NCI-H2107 (cell line): ENCODE measurements at places on chromosomes 7 and 10.

DNA sequence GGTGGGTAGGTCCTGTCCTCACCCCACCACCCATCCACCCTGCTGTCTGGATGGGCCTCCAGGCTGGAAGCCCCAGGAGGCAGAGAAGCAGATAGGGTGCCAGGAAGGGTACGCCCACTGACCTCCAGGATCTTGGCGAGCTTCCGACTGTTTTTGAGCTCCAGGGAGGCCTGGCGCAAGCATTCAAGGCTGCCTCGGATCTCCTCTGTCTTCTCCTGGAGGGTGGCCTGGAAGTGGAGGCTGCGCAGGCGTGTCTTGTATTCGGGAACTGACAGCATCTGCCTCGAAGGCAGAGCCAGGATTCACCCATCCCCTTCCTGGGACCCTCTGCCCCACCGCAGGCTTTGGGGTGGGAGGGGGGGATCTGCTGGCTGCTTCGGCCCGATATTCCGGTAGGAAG is 48.4 kb downstream of the GRID2IP start:
- no peak for DNase-seq

GRCh38 chr10:110815354-110816004 is 56.2 kb upstream of the PDCD4 start:
- DNase-seq: no peak

- DNase-seq: no peak
Measured at GRCh38 chr10:11437391-11438142, 173.9 kb downstream of the USP6NL start.

DNA sequence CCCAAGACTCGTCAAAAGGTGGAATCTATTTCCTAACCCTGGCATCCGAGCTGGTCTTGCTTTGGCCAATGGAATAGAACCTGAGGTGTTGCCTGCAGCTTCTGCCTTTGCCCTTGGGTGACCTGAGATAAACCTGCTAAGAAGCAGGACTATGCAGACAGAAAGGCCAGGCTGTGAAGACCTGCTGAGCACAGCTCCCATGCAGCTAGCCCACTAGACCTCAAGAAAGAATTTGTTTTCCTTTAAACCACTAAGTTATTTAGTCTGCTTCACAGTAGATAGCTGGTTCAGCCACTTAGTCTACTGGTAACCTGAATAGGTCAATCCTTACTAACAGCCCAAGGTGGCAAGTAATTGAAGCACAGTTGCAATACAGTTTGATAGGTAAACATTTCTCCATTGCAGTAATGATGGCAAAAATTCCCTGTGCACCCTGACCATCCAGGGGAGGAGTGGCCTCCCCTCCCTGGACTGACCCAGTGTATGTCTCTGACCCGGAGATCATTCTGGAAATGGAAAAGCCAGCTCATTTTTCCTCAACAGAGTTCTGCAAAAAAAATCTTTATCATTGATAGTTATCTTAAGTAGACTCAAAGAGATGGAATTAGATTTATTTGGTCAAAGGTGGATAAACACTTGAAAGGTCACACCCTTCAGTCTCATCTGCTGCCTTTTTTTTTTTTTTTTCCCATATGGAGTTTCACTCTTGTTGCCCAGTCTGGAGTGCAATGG is 20.0 kb downstream of the TNS3 start:
- no peak for DNase-seq

GRCh38 chr7:55253188-55253587 is 111.9 kb upstream of the LANCL2 start:
- DNase-seq: no peak

DNA sequence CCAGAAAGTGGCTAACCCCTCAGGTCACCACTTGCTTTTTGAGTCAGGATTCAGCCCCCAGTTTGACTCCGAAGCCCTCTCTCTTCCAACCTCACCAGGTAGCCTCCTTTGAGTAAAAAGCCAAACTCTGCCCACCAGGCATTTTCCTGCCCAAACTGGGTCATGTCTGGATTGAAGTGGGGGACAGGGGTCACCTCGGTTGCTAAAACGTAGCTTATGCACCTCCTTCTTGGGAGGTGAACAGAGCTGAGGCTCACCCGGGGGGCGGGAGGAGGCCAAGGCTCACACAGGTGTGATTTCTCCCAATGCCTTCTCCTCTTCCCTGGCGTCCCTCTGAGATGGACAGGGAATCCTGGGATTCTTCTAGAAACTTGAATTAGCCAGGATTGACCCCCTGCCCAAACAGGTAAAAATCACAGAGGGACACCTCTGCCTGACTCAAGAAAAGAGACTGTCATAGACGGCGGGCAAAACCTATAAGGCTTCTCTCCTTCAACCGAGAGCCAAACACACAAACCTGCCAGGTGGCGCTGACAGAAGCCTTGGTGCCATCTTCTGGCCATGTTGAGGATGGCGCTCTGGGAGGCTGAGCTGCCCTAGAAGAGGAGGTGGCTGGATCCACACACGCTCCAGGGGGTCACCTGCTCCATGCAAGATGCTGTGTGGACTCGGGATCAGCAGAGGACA is 51.6 kb downstream of the PRLHR start:
- DNase-seq: no peak

- DNase-seq: peak; percentile 33
Measured at GRCh38 chr10:59362144-59362958, at the start of gene FAM13C. TSS of gene FAM13C (minus strand) at chr10:59362549. CDS start at chr10:59362460, 89 bp downstream.

DNA sequence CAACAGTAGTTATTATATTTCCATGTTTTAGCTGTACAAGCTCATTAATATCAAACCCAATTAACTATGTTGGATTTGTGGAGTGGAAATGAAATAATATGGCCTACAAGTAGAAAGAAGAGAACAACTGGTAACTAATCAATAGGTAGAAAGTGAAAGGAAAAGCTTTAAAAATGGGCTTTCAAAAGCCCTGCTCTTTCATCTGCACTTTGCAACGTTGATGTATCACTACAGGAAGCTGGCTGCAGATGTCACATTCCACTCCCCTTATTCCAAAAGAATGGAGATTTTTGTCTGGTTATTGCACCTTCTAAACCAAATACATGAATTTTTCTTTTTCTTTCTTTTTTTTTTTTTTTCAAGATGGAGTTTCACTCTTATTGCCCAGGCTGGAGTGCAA is 11.7 kb upstream of the MKI67 start:
- DNase-seq: no peak

- no peak for DNase-seq
Measured at GRCh38 chr7:128737867-128738385, 1.2 kb upstream of the CALU start.

DNA sequence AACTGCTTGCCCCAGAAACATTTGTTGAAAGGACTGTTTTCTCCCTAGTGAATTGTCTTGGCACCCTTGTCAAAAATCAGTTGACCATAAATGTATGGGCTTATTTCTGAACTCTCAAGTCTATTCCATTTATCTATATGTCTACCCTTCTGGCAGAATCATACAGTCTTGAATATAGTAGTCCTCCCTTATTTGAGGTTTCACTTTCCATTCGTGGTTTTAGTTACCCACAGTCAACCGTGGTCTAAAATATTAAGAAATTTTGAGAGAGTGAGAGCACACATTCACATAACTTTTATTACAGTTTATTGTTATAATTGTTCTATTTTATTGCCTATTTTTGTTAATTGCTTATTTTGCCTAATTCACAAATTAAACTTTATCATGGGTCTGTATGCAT is 17.4 kb upstream of the CEP41 start:
- DNase-seq: no peak

DNA sequence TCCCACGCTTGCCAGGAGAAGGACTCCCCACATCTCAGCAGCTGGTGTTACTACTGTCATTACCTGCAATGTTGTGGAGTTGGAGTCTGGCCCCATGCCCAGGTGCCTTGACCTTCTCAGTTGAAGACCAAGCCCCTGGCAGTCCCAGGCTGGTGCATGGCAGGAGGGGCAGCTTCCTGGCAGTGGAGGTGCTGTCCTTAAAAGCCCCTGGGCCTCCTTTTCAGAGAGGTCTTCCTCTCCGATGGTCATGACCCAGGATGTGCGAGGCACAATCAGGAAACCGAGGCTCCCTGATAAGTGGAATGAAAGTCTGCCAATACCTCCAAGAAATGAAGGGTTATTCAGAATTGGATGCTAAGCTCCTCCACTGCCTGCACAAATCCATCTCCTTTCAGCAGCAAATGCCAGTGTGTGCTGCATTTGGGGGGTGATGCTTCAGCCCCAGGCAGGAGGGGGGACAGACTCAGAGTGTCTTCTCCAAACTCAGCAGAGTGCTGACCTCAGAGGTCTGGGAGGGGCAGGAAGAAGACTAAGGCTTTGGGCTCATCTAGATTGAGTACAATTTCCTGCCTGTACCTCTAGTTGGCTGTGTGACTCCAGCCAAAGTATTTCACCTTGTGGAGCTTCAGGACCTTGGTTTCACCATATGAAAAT is 97.0 kb upstream of the DDC start:
- no peak for DNase-seq

DNA sequence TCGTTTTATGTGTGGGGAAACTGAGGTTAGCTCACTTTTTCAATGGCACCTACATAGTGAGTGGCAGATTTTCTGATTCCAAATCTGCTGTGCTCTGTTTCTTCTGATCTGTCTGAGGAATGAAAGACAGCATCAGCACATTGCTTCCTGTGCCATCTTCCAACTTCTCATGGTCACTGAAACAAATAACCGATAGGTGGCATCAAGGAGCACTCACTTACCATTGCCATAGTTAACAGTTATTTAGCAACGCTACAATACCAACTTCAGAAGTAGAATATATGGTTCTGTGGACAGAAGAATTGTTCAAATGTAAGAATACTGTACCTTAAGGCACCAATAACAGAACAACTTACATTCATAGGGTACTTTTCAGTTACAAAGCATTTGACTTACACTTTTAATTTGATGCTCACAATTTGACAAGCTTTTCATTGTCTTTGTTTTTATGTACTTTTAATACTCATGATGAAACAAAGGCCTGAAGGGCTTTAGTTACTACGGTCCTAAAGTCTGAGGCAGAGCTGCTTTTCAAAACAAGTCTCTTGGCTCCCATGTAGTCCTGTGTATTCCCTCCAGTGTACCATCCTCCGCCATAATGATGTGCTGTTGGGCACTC is 228.9 kb upstream of the TCF7L2 start:
- no peak for DNase-seq

- no peak for DNase-seq
Measured at GRCh38 chr7:81120803-81121202, 202.0 kb upstream of the SEMA3C start.

DNA sequence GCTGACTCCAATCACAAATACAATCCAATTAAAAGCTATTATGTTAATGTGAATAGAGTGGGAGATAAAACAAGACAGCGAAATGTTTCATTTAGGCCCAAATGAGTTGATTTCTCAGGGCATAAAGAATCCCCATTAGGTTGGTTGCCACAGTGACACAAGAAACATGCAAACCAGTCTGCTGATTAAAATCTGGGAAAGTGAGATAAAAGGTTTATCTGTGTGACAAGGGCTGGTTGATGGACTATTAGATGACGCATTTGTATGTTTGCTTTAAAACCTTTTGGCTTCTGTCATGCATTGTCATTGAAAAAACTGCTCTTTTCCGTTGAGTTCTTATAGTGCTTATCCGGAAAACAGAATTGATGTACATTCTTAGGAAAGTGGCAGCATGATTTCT is 658.2 kb downstream of the GATA3 start:
- no peak for DNase-seq

DNA sequence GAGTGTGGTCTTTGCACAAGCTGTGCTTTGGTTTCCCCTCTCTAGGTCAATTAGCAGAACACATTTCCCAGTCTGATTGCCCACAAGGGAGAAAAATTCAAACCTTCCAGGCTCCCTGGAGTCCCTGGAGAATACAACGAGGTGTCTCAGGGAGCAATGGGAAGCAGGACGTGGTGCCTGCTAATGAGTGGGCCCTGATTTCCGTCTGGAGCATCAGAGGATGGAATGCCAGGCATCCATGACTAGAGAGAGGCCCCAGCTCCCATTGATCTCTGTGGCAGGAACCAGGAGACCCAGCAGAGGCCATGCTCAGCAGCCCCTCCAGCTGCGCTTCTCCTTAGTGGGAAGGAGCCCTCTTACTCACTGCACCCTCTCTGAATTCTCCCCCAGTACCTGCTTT is 33.2 kb upstream of the TLX1 start:
- no peak for DNase-seq

DNA sequence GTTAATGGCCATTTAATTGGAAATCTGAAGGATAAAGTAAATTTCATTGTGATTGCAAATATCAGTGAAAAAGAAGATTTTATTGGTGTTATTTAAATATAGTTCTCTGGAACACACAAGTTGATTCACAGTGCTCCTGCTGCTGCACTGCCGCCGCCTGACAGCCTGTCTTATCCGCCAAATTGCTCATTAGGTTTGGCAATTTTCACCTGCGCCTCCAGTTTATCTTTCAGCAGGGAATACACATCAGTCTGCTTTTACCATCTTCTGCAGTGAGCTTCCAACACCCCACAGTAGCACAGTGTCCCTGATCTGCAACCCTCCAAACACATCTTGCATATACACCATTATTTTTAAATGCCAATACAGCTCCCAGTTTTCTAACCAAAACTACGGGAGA is 308.3 kb downstream of the PARD3 start:
- no peak for DNase-seq
